ENCODE measurements at places on chromosomes 3 and 15.

GRCh38 chr3:190519886-190520285 lies 6.0 kb downstream of the IL1RAP start:
- DNase-seq, result no peak

DNA sequence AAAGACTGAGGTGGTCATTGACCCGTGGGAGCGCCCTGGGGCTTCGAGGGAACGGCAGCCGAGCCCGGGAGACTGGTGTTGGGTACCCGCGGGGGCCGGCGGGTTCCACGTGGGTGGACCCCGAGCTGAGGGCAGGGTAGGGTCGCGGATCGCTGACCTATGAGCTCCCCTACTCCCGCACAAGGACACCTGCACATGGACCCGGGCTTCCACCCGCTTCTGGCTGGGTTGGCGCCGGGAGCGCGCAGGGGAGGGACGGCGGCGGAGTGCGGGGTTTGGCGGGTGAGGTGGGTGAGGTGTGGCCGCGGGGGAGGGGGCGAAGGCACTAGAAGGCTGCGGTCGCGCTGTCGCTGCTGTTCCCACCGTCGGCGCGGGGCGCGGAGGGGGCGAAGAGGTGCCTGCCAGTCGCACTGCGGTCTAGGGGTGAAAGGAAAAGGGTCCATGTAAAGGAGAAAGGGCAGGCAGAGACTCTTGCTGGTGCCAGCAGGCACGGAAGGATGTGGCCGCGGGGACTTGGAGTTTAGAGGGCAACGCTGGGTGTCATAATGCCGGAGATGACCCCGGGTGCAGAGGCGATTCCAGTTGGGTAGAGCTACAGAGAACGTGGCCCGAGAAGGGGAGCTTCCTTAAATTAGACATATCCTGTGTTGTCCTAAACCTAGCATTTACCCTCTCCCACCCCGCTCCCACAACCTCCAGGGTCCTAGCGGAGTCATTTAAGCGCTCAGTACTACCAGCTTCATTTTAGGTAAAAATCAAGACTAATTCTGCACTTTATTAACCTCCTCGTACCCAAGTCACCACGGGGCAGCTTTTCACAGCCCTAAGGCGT lies 245.9 kb upstream of the TOPAZ1 start:
- DNase-seq, result no peak

- DNase-seq, result no peak
These were observed 133.3 kb downstream of the ALCAM start for GRCh38 chr3:105499961-105500360.

DNA sequence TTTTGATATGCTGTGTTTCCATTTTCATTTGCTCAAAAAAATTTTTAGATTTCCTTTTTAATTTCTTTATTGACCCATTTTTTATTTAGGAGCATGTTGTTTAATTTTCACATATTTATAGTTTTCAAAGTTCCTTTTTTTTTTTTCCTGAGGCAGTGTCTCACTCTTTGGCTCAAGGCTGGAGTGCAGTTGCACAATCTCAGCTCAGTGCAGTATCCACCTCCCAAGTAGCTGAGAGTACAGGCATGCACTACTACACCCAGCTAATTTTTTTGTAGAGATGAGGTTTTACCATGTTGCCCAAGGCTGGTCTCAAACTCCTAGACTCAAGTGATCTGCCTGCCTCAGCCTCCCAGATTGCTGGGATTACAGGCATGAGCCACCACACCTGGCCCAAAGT lies 36.2 kb downstream of the PFN2 start:
- no peak for DNase-seq

- no peak for DNase-seq
These were observed 474 bp upstream of the FEZF2 start for GRCh38 chr3:62373714-62374333.

DNA sequence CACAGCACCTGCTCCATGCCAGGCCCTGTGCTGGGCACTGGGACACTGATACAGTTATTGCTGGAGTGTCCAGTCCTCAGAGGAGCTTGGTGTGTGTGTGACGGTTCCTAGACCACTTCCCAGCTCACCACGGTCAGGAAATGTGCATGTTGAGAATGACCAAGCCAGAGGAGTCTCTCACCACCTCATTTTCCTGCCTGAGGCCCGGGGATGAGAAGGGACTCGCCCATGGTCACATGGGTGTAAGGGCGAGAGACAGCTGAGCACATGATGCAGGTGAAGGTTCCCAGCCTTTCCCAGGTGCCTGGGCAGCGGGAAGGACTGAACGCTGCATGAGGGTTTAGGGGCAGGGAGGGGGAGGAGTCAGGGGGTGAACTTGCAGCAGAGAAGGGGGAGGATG lies 180.9 kb upstream of the TLE3 start:
- no peak for DNase-seq
